ENCODE measurements at places on chromosomes 7 and 10.

GRCh38 chr7:114937446-114937845 lies 15.6 kb downstream of the MDFIC start:
- no peak for DNase-seq

GRCh38 chr7:91374321-91374989 lies 110.2 kb downstream of the FZD1 start:
- no peak for DNase-seq

- no peak for DNase-seq
These were observed 358.8 kb downstream of the PRPF18 start for GRCh38 chr10:13945390-13946208.

- DNase-seq, result no peak
These were observed 41.8 kb upstream of the ZNF488 start for GRCh38 chr10:47425813-47426419.

DNA sequence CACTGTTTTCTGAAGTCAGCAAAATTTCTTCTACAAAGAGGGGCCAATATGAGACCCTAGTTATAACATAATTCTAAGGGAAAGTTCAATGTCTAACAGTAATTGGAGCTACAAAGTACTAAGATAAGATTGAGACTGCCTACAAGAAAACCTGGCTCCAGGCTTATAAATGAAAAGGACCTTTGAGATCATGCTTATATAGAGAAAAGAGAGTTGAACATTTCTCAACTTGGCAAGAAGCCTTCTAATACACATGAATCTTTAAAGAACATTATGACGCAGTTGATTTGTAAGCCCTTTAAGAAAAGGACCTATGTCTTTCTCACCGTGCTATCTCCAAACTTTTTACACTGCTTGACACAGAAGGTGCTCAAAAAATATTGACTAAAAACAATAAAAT lies 87.9 kb downstream of the TPK1 start:
- no peak for DNase-seq

- no peak for DNase-seq
These were observed 128.9 kb upstream of the PRSS1 start for GRCh38 chr7:142620402-142620801.

DNA sequence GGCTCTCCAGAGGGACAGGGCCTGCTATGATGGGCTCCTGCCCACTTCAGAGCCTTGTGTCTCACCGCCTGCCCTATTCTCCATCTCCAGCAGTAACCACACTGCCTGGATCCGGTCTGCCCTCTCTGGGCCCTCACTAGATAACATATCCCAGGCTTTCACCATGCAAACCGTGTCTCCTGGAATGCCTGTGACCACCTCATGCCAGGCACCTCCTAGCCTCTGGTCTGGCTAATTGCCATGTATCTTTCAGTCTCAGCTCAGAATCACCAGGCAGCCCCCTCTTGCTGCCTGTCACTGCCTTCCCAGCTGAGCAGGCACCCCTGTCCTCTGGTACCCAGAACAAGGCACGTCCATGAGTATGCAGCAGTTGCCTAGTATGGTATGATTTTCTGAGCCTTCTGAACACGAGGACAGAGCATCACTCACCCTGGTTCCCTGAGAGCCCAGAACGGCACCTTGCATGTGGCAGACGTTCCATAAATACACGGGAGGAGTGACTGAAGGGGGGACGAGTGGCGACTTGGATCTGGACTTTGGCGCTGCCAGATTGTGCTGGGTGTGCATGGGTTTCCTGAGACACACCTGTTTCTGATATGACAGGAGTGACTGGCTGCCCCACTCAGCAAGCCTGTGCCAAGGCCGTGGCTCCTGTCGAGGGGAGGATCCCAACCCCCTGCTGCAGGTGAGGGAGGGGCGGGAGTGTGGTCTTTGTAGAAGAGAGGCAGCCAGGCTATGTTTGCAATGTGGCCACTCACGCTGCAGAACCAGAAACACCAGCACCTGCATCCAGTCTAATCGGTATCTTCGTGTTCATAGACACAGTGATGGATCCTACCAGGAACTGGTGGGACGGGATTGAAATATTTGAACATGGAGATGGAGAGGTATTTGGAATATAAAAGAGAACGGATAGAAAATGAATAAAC lies 95.2 kb downstream of the VOPP1 start:
- DNase-seq, result no peak

DNA sequence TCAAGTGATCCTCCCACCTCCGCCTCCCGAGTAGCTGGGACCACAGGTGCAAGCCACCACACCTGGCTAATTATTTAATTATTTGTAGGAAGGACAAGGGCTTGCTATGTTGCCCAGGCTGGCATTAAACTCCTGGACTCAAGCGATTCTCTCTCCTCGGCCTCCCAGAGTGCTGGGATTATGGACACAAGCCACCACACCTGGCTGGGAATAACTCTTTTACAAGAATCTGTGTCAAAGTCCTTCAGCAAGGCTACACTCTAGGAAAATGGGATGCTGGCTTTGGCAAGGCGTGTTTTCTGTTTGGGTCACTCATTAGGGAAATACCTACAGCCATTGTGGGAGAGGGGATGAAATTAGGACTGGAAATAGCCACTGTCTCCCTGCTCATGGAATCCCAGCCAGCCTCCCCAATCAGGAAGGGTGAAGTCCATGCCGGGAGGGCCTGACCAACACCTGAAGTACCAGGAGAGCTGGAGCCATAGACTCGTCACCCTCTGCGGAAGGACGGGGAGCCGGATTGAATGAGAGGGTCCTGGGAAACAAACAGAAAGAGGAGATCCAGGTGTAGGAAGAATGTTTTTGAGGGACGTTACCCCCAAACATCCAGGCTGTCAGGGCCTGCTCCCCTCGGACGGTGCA lies 72.2 kb upstream of the MYL10 start:
- DNase-seq, result no peak

- DNase-seq, result no peak
These were observed 3.9 kb downstream of the BBIP1 start for GRCh38 chr10:110915035-110915434.

- DNase-seq, result no peak
These were observed 847 bp downstream of the GARS1 start for GRCh38 chr7:30595436-30596013.

DNA sequence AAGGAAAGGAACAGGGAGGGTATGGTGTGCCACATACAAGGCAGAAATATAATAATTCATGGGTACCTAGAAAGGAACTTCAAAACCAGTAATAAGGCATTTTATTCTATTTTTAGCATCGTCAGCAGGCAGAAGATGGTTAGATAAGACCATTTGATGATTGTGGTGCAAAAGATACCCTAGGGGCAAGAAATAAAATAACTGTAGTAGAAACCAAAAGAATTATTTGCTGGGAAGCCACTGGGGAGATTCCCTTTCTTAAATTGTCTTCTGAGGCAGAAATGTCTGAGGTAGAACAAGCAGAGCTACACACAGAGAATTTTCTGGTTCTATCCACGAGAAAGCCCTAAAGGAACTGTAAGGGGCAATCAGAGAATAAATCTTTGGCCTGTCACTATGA lies 64.3 kb upstream of the PCGF5 start:
- DNase-seq, result no peak

- DNase-seq, result peak; percentile 14
These were observed 35.3 kb downstream of the BLNK start for GRCh38 chr10:96236090-96236478.

DNA sequence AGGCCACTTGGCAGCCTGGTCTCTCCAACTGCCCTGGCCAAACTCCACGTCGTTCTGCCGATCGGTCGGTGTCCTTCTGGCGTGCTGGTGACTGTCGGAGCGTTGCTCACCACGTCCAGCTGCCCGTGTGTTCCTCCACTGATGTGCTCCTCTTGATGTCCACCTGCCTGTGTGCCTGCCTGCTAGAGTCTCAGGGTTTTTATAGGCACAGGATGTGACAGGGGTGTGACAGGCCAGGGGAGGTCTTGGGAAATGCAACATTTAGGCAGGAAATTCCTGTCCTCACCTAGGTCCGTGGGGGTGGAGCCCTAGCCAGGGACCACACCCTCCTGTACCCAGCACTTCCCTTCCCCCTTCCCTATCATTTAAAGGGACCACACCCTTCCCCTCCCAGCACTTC lies 25.2 kb upstream of the CFAP46 start:
- no peak for DNase-seq

GRCh38 chr7:24477398-24478136 lies 95.7 kb upstream of the PALS2 start:
- no peak for DNase-seq

GRCh38 chr7:120360918-120361317 lies 87.9 kb downstream of the KCND2 start:
- no peak for DNase-seq

DNA sequence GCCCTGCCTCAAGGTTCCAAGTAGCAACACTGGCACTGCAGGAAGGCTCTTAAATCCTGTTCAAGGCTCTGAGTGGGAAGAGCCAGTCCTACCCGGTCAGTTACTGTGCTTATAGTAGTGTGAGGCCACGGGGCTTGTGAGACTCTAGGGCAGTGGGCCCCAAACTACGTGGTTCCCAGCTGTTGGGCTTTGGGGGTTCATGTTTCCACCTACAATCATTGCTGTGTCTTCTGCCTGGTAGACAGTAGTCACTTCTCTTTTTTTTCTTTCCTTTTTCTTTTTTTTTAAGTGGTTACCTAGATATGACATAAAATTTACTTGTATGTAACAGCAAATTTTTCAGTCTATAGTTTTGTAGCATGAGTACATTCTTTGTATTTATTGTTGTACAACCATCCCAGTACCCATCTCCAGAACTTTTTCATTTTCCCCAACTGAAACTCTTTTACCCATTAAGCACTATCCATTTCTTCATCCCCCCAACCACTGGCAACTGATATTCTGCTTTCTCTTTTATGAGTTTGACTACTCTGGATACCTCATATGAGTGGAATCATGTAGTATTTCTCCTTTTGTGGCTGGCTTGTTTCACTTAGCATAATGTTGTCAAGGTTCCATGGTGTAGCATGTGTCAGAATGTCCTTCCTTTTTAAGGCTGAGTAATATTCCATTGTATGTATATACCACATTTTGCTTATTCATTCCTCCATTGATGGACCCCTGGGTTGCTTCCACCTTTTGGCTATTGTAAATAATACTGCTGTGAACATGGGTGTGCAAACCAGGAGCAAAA lies 7.7 kb downstream of the UBTD1 start:
- no peak for DNase-seq

DNA sequence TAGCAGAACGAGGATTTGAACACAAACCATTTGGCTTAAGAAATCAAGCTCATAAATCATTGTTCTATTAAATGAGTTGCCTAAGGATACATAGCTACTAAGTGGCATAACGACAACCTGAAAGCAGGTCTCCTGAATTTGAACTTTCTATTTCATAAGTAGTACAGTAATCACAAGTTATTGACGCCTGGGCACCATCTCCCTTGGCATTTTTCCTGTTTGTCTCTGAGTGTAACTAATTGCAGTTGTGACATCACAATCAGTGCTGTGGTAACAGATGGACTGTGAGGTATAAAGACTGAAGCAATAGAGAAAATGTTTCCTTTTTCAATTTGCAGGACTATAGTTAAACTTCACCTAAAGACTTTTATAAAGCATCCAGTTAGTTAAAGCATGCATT lies 6.4 kb upstream of the CSTF2T start:
- DNase-seq, result no peak

GRCh38 chr10:78049851-78050250 lies 16.2 kb downstream of the RPS24 start:
- no peak for DNase-seq

DNA sequence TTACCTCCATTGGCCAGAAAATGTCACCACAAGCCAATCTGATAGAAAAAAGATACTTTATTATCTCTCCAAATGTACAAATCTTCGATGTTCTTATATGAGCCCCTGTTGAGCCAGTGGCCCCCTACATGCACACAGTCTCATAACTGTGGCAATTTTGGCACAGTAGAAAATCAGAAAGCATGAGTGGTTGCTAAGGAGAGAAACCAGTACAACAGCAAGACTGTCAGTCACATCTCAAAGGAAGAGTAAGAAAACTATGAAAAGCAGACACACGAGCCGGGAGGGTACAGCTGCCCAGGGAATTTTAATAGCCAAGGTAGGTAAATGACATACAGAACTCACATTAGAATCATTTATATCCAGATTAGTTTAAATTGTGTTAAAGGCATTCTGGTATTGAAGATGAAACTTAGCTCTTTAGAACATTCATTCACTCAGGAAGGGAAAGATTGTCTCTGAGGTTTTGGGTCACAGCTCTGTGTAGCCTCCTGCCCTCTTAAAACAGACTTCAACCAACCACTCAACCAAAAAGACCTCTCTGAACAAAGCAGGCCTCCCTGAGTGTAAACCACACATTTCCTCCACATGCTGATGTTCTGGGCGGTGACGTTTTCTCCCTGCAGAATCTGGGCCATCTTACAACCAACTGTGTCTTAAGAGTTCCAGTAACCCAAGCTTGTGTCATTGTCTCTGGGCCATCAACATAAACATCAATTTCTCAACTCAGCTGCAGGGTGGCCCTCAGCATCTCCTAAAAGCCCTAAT lies 80.8 kb upstream of the ADAM12 start:
- DNase-seq, result no peak

DNA sequence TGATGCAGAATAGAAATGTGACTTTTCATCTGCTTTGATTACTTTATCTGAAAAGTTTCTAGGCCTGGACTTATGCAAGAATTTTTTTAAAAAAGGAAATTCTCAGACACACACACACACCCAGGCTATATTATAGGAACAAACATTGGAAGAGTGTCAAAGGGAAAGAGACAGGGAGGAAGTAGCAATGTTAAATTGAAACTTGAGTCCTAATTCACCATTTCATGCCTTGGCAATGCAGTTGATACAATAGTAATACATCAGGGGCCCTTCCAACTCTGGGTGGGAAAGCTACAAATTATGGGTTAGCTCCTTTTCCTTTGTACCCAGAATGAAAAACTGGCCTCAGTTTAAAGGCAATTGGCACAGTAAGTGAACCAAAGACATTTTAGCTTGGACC lies 258.0 kb upstream of the LYZL1 start:
- no peak for DNase-seq

GRCh38 chr10:34711500-34711899 lies 103.6 kb downstream of the PARD3 start:
- no peak for DNase-seq

GRCh38 chr7:93301736-93302135 lies 69.6 kb downstream of the VPS50 start:
- no peak for DNase-seq

GRCh38 chr10:17059197-17059688 lies 70.4 kb downstream of the CUBN start:
- DNase-seq, result no peak
